Thymus (tissue), 14 donors: ENCODE measurements at places on chromosomes 2 and 18.

GRCh38 chr2:220701115-220701514 is 871.0 kb downstream of the EPHA4 start:
- no peak for DNase-seq

- no peak for DNase-seq
These were observed 227.6 kb downstream of the ASXL3 start for GRCh38 chr18:33805592-33805991.

DNA sequence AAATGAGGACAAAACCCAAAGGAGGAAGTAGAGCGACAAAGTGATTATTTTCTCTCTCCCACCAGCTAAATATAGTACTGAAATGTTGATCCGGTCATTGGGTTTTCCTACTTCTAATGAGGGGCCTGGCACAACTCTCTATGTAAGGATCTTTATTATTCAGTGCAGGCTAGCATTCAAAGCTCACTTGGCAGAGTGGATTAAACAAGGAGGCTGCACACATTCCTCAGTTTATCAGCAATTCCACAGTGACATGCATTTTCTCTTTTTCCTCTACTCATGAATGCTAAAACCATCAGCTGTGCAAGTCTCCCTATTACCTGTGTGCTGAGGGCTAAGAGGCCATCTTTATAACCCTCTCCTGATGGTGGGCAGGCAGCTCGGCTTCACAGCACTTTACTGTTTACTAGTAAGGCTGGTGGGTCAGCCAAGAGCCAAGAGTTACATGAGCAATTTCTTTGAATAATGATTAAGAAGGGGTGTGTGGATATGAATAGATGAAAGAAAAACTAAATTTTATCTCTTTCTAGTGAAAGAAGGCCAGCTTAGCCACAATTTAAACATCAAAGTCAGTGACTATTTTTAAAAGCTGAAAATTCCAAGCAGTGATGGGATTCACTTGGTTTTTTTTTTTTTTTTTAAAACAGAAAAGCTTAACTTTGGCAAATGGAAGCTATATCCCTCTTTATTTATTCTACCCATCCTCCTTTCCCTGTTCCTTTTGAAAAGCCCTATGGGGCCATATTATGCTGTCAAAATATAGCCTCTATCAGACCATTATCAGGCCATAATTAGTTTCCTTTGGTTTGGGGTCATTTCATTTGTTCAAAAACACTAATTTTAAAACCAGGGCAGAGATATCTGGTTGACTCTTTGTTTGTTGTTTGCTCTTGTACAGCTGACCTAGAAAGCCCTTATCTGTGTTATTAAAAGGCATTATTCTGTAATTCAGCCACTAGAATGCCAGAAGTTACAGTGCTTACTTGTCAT is 111.0 kb downstream of the RBM43 start:
- DNase-seq = no peak

DNA sequence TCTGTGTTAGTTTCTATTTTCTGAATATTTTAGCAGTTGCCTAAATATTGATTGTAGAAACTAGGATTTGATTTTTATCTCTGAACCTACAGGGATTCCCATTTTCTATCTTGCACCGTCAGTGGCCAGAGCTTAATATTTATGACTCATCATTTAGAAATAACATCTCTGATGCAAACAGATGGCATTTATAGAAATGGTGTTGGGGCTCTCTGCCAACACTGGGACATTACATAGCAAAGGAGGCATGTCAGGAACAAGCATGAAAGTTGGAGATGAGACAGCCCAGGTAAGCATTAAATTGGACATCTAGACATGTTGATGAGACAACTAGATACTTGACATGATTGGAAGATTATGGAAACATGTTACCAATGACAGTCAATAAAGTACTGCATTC is 165.3 kb upstream of the SYT4 start:
- no peak for DNase-seq

DNA sequence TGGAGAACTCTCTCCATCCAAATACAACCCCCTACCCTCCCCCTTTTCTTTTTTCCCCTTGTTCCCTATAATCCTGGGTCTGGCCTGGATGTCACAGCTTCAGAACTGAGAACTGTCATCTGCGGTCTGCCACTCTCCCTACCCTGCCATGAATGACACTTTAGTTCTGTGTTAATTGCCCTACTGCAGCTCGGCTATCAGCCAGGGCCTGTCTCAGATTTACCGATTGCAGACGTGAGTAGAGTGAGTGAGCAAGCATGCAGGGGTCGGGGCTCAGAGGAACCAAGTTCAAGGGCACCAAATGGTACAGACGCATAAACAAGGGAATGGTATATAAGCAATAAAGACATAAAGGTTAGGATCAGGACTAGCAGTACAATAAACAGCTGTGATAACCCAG is 967.8 kb downstream of the BCL11A start:
- DNase-seq = no peak

GRCh38 chr18:8754995-8755960 is 49.9 kb downstream of the MTCL1 start:
- DNase-seq = peak; percentile 86

DNA sequence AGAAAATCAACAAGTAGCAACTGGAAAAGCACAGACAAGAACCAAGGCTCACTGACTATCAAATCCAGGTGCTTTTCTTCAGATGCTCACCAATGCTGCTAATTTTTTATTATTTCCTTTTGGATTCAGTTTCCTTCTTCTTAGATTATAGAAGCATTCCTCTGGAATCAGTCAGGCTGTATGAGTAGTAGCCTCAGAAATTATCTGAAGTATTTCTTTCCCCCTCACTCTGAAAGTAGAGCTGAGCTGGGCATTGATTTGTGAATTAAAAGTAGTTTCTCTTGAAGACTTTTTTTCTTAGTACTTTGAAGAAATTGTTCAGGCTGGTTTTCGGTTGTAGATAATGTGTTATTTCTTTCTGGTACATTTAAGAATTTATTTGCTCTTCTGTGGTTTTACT is 273.7 kb downstream of the NOL4 start:
- no peak for DNase-seq

DNA sequence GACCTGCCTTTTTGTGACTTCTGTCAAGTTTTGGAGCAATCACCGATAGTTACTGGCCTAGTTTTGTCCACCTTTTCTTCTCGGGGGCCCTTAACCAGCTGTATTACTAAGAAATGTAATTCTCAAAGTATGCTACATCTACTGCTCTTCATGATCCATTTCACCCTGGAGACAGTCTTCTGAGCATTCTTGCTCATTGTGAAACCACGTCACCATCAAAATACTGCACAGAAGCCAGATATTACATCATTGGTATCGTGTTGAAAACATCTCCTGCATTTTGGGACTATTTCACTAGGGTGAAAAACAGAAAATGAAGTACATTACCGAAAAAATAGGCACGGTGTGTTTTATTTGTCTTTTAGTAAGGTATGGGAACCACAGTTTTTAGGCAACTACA is 11.7 kb downstream of the LYPD6B start:
- DNase-seq = no peak

DNA sequence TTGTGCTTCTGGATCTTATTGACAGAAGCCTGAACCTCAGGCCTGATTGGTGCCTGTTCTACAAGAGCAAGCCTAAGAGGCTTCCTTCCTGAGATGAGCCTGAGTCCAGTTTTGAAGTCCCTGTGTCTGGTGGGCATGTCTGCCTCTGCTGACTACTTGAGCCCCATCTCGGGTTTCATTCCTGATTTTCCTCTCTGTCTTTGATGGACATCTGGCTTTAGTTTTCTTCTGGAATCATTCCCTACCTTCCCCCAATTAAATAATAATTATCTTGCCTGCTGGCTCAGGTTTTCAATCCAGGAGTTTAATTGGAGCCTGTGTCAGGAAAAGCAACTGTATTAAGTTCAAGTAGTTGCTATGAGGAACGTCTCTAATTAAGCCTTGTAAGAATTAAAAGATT is 135.5 kb upstream of the MC4R start:
- no peak for DNase-seq

GRCh38 chr2:174779361-174779928 is 15.2 kb upstream of the CHRNA1 start:
- DNase-seq = no peak

- DNase-seq = peak; percentile 73
These were observed 150.6 kb downstream of the RTN4 start for GRCh38 chr2:54899576-54900200.

GRCh38 chr18:9772847-9773677 is 65.0 kb downstream of the RAB31 start:
- DNase-seq = no peak

GRCh38 chr2:75221862-75222261 is 22.5 kb upstream of the TACR1 start:
- DNase-seq = no peak

DNA sequence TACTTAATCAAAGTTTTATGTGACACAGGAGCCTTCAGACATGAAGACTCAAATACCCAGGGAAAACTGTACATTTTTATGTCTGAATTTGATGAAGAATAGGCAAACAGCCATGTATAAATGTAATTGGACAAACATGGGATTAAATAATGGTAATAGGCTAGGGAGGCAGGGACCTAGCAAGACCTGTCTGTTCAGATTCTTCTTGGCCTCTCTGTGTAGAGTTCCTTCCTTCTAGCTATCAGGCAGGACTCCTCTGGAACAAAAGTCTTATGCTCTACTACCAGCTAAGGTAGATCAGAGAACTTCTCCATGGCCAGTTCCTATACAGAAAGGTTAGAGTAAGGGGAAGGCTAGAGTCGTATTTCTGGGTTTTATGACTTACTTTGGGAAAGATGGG is 9.5 kb upstream of the PARD3B start:
- DNase-seq = no peak

DNA sequence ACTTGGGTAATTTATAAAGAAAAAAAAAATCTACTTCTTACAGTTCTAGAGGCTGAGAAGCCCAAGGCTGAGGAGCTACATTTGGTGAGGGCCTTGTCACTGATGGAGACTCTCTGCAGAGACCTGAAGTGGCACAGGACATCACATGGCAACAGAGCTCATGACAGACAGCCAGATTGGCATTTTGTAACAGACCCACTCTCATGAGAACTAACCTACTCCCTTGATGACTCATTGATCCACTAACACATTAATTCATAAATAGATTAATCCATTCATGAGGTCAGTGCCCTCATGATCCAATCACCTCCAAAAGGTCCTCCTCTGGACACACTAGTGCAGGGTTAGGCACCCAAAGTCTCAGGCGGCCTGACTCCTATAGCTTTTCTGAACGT is 318.4 kb downstream of the GULP1 start:
- no peak for DNase-seq

GRCh38 chr18:51275712-51276476 is 78.4 kb upstream of the MEX3C start:
- DNase-seq = no peak

- DNase-seq = no peak
These were observed 250.7 kb downstream of the GBX2 start for GRCh38 chr2:235917506-235917905.

DNA sequence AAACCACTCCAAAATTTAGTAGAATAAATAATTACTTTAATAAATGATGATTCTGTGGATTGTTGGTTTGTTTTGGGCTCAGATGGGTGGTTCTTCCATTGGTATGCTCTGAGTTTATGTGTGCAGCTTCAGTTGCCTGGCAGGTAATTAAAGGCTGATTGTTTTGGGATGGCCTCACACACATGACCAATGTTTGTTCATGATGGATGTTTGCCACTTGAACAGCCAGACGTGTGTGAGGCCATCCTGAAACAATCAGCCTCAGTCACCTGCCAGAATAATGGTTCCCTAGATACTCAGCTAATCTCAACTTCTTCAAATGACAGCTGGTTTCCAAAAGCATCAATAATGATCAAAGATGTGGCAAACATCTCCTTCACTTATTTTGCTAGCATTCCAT is 352.5 kb upstream of the GULP1 start:
- DNase-seq = no peak

DNA sequence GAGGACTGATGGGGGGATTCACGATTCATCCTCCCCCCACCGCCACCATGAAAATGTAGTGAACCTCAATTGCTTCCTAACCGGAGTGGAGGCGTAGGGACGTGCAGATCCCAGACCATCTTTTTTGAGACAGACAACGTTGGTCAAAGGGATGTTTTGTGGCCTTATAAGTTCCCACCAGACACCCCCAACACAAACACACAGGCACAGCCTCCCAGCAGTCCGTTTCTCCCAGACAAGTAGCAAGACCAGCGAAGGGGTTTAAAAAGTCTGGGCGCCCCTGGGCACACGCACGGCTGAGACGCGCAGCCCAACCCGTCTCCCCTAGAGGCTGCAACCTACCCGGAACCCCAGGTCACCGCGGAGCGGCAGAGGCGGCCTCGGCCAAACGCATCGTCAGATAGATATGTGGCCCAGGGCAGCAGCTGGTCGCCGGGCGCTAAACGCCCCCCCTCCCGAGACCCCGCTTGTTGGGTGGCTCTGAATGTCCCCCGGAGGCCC is 1.3 kb downstream of the GBX2 start:
- no peak for DNase-seq

- DNase-seq = no peak
These were observed 95.3 kb downstream of the EIPR1 start for GRCh38 chr2:3282056-3282998.

GRCh38 chr2:27408601-27409320 is 630 bp downstream of the PPM1G start:
- no peak for DNase-seq

DNA sequence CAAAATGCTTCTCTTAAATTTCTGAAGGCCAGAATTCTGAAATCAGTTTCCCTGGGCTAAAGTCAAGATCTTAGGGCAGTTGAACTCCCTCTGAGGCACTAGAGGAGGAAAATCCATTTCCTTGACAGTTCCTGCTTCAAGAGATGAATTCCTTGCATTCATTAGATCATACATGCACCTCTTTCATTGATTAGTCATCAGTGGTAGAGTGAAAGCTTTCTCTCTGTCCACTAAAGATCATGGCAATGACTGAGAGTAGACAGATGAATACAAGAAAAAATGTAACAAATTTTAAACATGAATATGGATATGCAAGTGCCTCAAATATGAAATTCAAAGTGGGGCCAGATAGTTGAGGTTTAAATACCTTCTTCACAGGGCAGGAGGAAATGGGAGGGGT is 693.4 kb upstream of the TMEFF2 start:
- no peak for DNase-seq

GRCh38 chr2:62471816-62472215 is 34.2 kb downstream of the TMEM17 start:
- DNase-seq = no peak

GRCh38 chr18:25560369-25560768 is 208.4 kb upstream of the ZNF521 start:
- no peak for DNase-seq

GRCh38 chr2:218418717-218419458 is at the start of gene VIL1:
TSS of gene VIL1 (plus strand) at chr2:218419123. CDS start at chr2:218423779, 4,656 bp downstream.
- no peak for DNase-seq

GRCh38 chr2:215724146-215724545 is 288.3 kb upstream of the FN1 start:
- DNase-seq = no peak
